Fibroblast of skin of right quadriceps (primary cell): ENCODE measurements at places on chromosomes 4 and X.

GRCh38 chrX:45261005-45261404 is 60.3 kb upstream of the DIPK2B start:
- DNase-seq: no peak

GRCh38 chr4:8385106-8385505 is 55.4 kb downstream of the ACOX3 start:
- no peak for DNase-seq

- DNase-seq: peak; percentile 68
These were observed 233.8 kb downstream of the ENOX2 start for GRCh38 chrX:130669233-130669632.

DNA sequence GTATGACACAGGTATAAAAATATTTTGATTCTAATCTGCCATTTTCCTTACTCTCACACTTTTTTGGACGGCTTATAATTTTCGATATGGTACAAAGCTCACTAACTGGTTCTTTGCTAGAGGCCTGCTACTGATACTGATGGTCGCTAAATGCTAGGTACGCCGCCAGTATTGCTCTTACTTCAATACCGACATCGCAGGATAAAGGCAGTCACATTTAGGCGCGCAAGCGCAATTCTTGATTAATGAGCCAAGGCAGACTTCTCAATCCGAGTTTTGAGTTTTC is 557 bp upstream of the USP38 start:
- no peak for DNase-seq

DNA sequence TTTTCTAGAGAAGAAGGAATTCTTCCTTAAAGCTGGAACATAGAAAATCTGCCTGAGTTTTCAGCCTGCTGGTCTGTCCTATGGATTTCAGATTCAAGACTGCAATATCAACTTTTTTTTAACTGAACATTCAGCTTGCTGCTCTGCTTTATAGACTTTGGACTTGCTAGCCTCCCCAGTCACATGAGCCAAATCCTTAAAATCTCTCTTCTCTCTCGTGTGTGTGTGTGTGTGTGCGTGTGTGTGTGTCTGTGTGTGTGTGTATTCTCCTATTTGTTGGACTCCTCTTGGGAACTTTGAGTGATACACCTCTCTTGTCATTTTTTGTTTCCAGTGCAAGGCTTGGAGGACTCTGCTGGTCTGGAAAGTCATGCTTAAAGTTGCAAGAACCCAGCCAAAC is 6.8 kb upstream of the TBC1D19 start:
- DNase-seq: no peak

DNA sequence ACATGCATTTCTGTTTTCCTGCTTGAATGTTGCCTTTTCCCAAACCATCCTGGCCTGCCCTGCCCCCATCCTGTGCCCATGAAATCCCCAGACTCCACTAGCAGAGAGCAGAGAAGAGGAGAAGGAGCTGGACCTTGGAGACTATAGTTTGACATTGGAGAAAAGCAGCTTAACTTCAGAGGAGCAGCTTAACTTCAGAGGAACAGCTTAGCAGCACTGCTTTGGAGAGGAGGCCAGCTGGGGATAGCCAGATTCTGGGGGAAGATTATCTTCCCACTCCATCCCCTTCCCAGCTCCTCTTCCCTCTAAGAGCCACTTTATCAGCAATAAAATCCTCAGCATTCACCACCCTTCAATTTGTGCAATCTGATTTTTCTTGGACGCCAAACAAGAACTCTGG is 443.0 kb downstream of the PCDH10 start:
- no peak for DNase-seq

DNA sequence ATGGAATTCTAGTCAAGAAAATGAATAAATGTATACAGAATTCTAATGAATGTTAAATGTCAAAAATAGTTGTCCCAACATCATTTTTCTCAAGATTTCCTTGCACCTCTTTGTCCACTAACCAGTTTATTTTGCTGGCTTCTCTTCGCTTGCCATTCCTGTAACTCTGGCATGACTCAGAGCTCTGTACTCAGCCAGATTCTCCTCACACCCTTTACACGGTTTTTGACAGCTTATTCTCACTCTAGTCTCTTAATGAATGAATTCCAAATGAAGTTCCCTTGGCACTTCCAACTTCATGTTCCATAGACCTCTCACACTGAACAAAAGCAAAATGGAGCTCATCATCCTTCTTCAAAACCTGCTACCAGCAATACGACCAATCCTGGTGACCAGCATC is 419.3 kb upstream of the SLIT2 start:
- no peak for DNase-seq
